ENCODE measurements at places on chromosomes 6 and 20.

- no peak for DNase-seq
Observed at GRCh38 chr6:153997221-153997620, 41.8 kb upstream of the OPRM1 start.

- DNase-seq: no peak
Observed at GRCh38 chr6:89216411-89216810, 747 bp downstream of the GABRR1 start.

- no peak for DNase-seq
Observed at GRCh38 chr20:15603978-15604805, 969.1 kb downstream of the KIF16B start.

GRCh38 chr20:17841751-17842215 is 126.8 kb downstream of the SNX5 start:
- no peak for DNase-seq

- DNase-seq: no peak
Observed at GRCh38 chr6:28747631-28748157, 176.1 kb downstream of the TRIM27 start.

All from activated T-helper 1 cell treated with Interleukin-2 at 50 U/mL for 16 hours (primary cell).